ENCODE measurements at places on chromosomes 5 and 9.

- DNase-seq: no peak
Observed at GRCh38 chr5:67619235-67619634, 422.6 kb upstream of the CD180 start.

DNA sequence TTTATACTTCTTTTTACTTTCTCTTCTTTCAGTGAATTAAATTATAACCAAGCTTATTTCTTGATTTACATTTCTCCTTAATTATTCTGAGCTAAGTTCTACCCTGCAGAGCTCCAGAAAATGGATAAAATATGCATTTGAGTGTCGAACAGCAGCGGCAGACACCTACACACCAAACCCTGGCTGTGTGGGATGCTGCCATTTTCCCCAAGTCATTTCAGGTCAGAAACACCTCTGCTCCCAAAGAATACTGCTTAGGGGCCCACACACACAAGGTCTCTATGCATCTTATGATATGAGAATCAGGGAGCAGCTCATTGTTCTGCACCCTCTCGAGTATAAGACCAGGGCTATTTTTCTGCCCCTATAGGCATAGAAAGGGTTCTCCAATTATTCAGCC, 122.3 kb downstream of the CMYA5 start:
- DNase-seq: no peak

GRCh38 chr9:10015755-10016154, 597.0 kb downstream of the PTPRD start:
- no peak for DNase-seq

- DNase-seq: no peak
Observed at GRCh38 chr5:64595031-64595855, 89.4 kb downstream of the RGS7BP start.

DNA sequence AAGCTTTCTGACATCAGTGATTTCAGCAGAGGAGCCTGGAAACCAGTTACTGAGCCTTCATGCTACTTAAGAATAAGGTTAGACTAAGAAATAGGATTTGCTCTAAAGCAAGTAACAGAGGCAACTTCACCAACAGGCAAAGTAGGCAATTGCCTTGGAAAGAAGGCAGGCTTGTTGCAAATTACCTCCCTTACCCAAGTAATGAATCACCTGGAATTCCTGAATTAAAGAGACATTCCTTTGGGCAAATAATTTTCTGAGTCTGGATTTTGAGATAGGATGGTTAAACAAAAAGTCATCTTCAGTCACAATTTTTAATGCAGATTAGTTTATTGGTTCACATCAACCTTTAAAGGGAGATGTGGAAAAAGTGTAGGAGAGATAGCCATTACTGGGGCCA, 92.8 kb downstream of the ITGA1 start:
- no peak for DNase-seq

GRCh38 chr5:150530423-150530822, 22.5 kb downstream of the NDST1 start:
- no peak for DNase-seq

GRCh38 chr5:142233083-142234032, 91.5 kb downstream of the SPRY4 start:
- no peak for DNase-seq

DNA sequence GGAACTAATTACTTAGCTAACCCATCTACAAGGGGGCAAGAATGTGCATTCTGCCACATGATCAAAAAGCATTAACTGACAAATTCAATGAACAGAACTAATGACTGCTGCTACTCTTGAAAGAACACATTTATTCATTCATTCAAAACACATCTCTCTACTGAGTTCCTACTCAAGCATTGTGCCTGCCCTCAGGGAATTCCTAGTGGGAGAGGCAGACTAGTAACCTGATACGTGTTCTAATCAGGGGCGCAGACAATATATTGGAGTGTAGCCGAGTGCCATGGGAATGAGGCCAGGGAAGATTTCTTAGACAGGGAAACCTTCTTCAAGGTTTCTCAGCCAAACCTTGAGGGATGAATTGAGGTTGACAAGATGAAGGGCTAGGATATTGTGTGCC, 56.7 kb upstream of the PAPPA start:
- DNase-seq: no peak

- no peak for DNase-seq
Observed at GRCh38 chr5:78974601-78975000, 10.5 kb downstream of the ARSB start.

GRCh38 chr5:76733049-76733417, 17.1 kb downstream of the F2R start:
- DNase-seq: no peak

- DNase-seq: no peak
Observed at GRCh38 chr5:166338801-166339200, 1952.6 kb upstream of the WWC1 start.

DNA sequence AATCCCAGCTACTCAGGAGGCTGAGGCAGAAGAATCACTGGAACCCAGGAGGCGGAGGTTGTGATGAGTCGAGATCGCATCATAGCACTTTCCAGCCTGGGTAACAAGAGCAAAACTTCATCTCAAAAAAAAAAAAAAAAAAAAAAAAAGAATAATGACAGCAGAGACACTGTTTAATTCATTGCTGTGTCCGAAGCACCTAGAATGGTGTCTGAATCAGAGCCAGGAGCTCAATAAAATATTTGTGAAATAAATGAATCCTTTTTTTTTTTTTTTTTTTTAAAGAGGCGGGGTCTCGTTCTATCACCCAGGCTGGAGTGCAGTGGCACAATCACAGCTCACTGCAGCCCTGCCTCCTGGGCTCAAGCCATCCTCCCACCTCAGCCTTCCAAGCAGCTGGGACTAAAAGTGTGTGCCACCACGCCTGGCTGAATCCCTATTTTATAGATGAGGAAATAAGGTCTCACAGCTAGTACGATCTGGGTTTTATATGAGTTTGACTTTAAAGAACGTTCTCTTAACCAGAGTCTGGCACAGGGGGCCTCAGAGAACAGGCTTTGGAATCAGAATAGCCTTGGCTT, 47.8 kb downstream of the THOC3 start:
- DNase-seq: no peak

All from left ventricle myocardium inferior (tissue), 1 donor.